Tibial artery (tissue), 4 donors: ENCODE measurements at places on chromosomes 16 and 17.

DNA sequence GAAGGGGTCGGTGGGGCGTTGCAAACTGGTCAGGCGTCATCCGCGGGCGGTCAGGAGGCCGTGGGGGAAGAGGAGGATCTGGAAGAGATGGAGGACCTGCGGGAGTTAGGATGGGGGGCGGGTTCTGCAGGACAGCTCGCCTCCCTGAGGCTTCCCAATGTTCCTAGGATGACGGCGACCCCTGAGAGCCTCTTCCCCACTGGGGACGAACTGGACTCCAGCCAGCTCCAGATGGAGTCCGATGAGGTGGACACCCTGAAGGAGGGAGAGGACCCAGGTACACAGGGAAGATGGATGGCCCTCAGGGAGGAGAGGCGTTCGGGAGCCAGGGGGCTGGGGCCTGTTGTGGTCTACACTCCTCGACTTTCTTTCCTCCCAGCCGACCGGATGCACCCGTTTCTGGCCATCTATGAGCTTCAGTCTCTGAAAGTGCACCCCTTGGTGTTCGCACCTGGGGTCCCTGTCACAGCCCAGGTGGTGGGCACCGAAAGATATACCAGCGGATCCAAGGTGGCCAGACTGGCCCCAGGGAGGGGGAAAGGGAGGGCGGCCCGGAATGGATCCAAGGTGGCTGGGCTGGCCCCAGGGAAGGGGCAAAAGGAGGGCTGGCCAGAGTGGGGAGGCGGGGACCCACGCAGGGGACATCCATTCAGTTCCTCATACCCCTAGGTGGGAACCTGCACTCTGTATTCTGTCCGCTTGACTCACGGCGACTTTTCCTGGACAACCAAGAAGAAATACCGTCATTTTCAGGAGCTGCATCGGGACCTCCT, 839 bp downstream of the PLD2 start:
- no peak for DNase-seq

- DNase-seq: no peak
Measured at GRCh38 chr17:59027750-59028149, 78.9 kb downstream of the TRIM37 start.

DNA sequence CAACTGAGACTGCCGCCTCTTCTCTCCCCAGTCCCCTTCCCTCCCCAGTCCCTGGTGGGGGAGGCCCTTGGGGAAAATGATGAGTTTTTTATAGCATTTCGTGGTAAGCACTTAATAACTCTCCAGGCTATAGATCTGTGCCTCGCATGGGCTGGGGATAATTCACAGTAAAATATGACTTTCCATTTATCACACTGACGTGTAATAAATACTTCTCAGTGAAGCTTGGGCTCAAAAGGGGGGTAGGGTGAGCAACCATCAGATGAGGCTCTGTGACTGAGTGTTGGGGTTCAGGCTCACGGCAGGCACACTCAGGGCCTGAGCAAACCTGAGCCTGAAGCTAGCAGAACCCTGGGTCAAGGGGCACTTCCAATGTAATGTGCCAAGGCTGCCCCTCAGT, 101.6 kb downstream of the CCT6B start:
- no peak for DNase-seq

DNA sequence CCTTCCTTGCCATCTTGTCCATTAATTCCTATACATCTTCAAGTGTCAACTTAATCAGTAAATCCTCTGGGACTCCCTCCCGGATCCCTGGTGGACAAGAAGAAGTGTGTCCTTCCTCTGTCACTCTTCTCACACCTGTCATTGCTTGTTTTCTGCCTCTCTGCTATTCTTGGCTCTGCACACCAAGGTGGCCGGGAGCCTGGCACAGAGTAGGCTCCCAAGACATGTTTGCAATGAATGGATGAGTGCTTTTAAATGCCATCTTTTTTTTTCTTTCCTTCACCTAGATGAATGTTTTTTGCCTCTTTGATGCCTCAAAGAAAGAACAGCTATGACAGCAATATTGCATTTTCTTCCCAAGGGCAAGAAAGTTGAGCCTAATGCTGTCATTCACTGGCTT, 58.0 kb upstream of the CLEC18A start:
- no peak for DNase-seq

- DNase-seq: no peak
Measured at GRCh38 chr17:80675438-80676095, 130.9 kb downstream of the RPTOR start.

GRCh38 chr16:15897121-15897780, 8.8 kb upstream of the CEP20 start:
- no peak for DNase-seq

- DNase-seq: no peak
Measured at GRCh38 chr17:20262226-20263114, 204.9 kb downstream of the LGALS9B start.

- no peak for DNase-seq
Measured at GRCh38 chr16:26605626-26606271, 461.0 kb upstream of the C16orf82 start.

DNA sequence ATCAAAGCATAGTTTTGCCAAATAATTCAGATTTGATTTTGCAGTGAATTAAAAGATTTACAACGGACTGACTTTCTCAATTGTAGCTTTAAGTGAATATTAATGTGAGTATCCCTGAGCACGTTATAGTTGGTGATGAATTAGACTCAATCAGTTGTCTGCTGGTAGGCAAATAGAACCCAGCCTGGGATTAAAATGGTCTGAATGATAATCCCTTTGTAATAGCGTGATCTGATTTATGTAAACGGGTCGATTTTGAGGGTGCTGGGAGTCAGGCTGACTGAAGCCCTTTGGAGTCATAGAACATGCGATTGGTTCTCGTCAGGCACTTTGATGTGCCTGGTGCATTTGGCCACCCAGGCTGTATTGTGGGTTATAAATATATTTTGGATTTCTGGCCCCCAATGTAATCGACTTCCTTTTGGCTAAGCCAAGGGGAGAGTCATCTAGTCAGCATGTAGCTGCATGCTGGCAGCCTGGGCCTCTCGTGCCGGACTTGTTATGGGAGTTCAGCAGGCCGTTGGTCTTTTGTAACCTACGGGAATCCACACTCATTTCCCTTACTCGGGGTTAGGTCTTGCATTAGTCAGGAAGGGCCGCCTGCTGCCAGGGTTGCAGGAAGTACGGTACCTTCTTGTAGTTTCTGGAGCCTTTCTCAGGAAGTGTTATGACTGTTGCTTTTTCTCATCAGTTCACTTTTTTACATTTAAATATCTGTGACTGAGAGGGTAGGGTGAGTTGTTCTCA, 5.4 kb downstream of the PGS1 start:
- peak; percentile 90 for DNase-seq

DNA sequence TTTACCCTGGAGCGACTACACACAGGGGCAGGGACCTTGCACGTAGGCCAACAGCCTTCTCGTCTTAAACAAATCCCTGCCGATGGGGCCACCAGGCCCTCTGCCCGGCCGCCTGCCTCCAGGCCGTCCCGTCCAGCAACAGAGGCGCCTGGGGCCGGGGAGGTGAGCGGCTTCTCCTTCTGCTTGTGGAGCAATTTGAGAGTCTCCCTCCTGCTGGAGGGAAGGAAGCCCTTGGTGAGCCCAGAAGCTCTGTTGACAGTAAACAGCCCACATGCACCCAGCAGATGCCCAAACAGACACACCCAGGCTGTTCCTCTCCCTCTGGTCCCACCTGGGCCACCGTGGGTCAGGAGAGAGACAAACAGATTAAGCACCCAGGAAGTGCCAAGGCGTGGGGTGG, 8.1 kb downstream of the SLC43A2 start:
- no peak for DNase-seq

DNA sequence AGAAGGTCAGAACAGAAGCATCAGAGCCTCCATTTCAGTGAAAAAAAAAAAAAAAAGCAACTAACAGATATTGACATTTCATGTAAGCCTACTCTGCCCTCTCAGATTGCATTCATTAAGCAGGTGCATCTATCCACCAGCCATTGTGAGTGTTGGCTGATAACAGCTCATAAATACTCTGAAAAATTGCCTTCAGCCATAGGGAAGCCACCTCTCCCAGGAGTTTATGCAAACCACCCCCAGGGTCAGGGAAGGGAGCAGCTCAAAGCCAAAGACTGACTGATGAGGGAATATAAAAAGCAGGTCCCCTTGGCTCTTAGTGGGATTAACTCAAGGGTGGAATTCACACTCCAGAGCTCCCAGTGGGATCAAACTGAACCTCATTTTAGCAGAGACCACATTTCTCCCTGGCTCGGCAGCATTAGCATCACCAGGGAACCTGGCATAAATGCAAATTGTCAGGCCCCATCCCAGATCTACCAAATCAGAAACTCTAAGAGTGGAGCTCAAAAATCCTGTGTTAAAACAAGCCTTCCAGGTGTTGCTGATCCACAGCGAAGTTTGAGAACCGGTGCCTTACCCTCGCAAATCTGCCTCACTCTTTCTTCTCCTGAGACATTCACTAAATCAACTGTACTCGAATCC, 14.2 kb downstream of the APOH start:
- DNase-seq: no peak

GRCh38 chr16:77289331-77289809, 90.2 kb downstream of the SYCE1L start:
- no peak for DNase-seq

- peak; percentile 92 for DNase-seq
Measured at GRCh38 chr17:7351665-7352502, at the start of gene KCTD11. Gene KCTD11, plus strand, starts transcription at chr17:7352162.

DNA sequence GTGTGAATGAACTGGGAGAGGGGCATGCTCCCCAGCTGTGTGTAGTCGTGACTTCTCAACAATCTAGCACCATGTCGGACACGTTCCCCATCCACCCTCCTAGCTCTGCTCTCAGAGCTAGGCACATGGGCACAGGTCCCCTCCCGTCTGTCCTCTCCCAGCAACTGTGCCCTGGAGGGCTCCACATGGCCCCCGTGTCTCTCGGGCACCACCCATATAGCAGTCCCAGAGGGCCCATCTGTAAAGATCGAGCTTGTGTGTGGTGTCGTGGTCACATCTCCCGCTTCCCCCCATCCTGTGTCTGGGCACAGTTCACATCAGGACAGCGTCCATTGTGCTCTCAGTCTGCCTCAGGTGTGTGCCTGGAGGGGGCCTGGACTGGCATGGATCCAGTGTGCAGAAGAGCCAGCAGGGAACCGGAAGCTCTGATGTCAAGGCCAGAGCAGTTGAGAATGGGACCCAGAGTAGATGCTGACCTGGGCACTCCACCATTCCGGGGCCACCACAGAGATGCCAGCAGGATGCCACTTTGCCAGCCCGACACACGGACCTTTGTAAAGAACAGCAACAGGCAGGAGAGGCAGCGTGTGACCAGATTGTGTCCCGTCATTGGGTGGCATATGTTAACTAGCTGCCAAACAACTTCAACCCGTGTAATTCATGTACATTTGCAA, 55.7 kb downstream of the MARF1 start:
- peak; percentile 60 for DNase-seq

- DNase-seq: no peak
Measured at GRCh38 chr16:2253293-2253692, 1.9 kb upstream of the ECI1 start.

DNA sequence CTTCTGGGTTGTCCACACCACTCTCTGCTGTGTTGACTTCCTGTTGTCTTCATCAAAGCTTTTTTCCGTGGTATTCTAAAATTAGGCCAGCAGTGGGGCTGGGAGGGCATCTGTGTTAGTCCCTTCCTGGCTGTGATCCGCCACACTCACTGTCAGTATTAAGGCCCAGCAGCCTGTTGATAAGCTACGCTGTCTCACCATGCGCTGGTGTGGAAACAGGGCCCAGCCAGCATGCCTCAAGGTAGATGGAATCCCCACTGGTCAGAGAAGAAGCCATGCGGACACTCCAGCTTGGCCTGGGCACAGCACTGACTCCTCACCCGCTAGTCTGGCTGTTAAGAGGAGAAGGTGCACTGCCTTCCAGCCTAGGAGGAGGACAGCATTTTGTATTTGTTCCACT, 11.4 kb downstream of the CDR2L start:
- no peak for DNase-seq

GRCh38 chr17:79183293-79184158, 108.9 kb downstream of the ENGASE start:
- no peak for DNase-seq

- no peak for DNase-seq
Measured at GRCh38 chr17:57226793-57227192, 29.5 kb upstream of the MSI2 start.

- DNase-seq: peak; percentile 67
Measured at GRCh38 chr16:50310308-50311133, 44.2 kb downstream of the ADCY7 start.

GRCh38 chr16:27108051-27108770, 41.5 kb downstream of the C16orf82 start:
- DNase-seq: no peak

DNA sequence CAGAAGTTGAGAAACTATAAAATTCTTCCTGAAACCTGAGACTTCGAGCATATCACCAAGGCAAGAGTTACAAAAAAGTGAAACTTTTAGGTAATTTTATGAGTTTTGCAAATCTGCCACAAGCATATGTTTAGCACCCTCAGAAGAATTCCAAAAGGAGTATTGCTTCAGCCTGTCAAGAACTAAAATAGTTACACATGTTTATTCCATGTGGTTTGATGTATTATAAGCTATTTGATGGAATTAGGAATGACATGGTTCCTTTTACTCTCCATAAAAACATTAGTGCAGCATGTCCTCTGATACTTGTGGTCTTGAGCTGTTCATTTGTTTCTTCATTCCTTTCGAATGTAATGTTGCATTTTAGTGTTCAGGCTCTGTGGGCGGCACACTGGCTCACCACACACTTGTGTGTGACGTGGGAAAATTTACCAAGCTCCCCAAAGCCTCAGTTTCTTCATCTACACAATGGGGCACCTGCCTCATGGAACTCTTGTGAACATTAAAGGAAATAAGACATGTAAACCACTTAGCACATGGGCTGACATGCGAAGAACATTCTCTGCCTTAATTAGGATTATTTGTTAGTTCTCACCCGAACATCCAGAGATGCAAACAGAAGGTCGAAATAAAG, 204.2 kb upstream of the FOXF1 start:
- no peak for DNase-seq

GRCh38 chr17:32161029-32161428, 18.7 kb downstream of the RHOT1 start:
- no peak for DNase-seq

DNA sequence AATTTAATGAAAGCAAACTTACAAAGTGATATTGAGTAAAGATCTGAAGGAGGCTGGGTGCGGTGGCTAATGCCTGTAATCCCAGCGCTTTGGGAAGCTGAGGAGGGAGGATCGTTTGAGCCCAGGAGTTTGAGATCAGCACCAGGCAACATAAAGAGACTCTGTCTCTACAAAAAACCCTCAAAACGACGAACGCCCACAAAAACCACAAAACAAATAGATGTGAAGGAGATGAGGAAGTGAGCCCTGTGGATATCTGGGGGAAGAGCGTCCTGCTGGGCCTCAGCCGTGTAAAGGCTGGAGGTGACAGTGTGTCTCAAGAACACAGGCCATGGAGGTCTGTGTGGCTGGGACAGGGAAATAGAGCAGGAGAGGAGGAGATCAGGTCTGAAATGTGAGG, 68.8 kb downstream of the ITFG1 start:
- DNase-seq: no peak

- DNase-seq: no peak
Measured at GRCh38 chr17:36128411-36128978, 24.9 kb downstream of the CCL4 start.

GRCh38 chr17:63946440-63947363, 14.6 kb upstream of the CD79B start:
- no peak for DNase-seq

GRCh38 chr16:54938212-54939028, 7.8 kb downstream of the IRX5 start:
- no peak for DNase-seq

GRCh38 chr16:58366247-58367031, 25.8 kb upstream of the GINS3 start:
- DNase-seq: no peak

GRCh38 chr17:78870621-78871020, 30.0 kb upstream of the USP36 start:
- no peak for DNase-seq

GRCh38 chr16:85304337-85304736, 192.1 kb upstream of the CIBAR2 start:
- DNase-seq: no peak
